SK-N-SH (cell line): ENCODE measurements at places on chromosomes 7 and 10.

- H3K27me3 ChIP-seq = no peaks in the 10 kb centered on the region
- no peaks in the 10 kb centered on the region for H3K36me3 ChIP-seq
- no peak overlapping the region for H3K4me3 ChIP-seq
- DNase-seq = no peak
Measured at GRCh38 chr7:137151041-137151689, 192.4 kb downstream of the PTN start.

GRCh38 chr10:90447831-90448230 is 410.0 kb downstream of the HTR7 start:
- H3K27ac ChIP-seq = no peak overlapping the region
- H3K27me3 ChIP-seq = no peaks in the 10 kb centered on the region
- no peak for DNase-seq
- no peak overlapping the region for H3K4me3 ChIP-seq
- H3K36me3 ChIP-seq = no peaks in the 10 kb centered on the region

DNA sequence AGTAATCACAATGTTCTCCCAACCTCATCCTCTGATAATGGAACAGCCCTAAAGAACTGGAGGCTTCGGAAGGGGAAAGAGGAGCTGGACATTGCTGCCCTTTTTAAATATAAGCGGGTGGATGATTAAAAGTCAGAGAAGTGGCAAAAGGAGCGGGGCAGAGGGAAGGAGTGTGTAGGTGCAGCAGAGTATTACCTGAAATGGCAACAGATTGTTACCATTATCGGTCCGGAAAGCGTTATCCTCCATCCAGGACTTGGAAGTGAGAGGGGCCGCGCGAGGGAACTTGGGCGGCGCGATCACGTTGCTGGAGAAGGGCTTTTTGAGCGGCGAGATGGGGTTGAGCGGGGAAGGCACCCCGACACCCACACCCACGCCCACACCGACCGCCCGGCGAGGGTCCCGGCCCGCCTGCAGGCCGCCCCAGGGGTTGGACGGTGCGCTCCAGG is 51.7 kb downstream of the CPEB3 start:
- no peaks in the 10 kb centered on the region for H3K36me3 ChIP-seq
- H3K27me3 ChIP-seq = no peaks in the 10 kb centered on the region
- H3K4me3 ChIP-seq = peak overlapping the region; percentile 65
- no peak for DNase-seq
- H3K27ac ChIP-seq = no peak overlapping the region

- H3K27me3 ChIP-seq = no peaks in the 10 kb centered on the region
- H3K4me3 ChIP-seq = no peak overlapping the region
- no peak overlapping the region for H3K27ac ChIP-seq
- H3K36me3 ChIP-seq = no peaks in the 10 kb centered on the region
- peak; percentile 5 for DNase-seq
- H3K4me1 ChIP-seq = peaks cover 11% of the 10 kb centered on the region
Measured at GRCh38 chr10:86646933-86647332, 7.4 kb upstream of the OPN4 start.

GRCh38 chr7:128358233-128358632 is 3.3 kb downstream of the PRRT4 start:
- no peak overlapping the region for H3K4me3 ChIP-seq
- H3K27ac ChIP-seq = peak overlapping the region; percentile 100
- no peaks in the 10 kb centered on the region for H3K4me1 ChIP-seq
